ENCODE measurements at places on chromosomes 16 and 17.

- peak; percentile 79 for DNase-seq
Measured at GRCh38 chr16:20675488-20676267, 21.8 kb downstream of the ACSM1 start.

DNA sequence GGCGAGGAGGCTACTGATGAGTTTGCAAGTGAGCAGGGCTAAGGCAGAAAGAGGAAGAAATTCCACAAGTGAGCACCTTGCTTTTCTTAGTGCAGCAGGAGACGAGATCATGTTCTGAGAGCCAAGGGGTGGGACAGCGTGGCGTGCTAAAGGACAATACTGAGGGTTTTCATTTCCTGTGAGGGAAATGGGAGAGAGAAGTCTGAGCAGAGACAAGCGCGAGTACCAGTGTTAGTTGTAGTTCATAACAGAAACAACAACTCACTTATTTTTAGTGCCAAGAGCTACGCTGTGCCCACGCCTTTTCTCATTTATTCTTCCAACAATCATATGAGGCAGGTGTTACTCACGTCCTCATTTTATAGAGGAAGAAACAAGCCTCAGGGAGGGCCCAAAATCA is 2.3 kb downstream of the SPACA3 start:
- no peak for DNase-seq

- DNase-seq: peak; percentile 87
Measured at GRCh38 chr16:70298988-70299938, at the start of gene DDX19B. Gene DDX19B (plus strand): TSS chr16:70299186. CDS start chr16:70299298, 112 bp downstream.

- no peak for DNase-seq
Measured at GRCh38 chr16:57645691-57646387, 17.4 kb downstream of the ADGRG1 start.

- DNase-seq: peak; percentile 37
Measured at GRCh38 chr16:84751241-84751640, 51.4 kb downstream of the USP10 start.

- peak; percentile 40 for DNase-seq
Measured at GRCh38 chr17:63431939-63432804, 13.9 kb downstream of the CYB561 start.

All from transverse colon (tissue), 4 donors.